Large intestine (tissue), 12 donors: ENCODE measurements at places on chromosomes 3 and 15. TPM values are rescaled to one million over a fixed set of nuclear protein-coding genes. Genes with fewer than 3 reads are reported as not detected.
A peak's percentile ranks its signal among the peaks of the same experiment; 100 is the strongest.

DNA sequence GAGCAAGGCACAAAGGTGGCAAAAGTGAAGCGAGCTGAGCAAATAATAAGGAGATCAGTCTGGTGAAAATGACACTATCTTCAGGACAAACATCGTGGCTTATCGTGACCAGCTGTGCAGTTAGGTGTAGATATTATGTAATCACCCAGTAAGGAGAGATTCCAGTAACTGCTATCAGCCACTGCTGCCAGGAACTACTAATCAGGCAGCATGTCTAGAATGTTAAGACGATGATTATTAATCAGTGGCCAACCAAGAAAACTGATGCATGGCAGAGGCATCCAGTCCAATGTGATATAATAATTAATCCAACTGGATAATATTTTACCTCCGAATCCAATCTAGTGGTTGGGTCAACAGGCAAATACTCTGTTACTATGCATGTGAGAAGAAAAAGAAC, 252.7 kb upstream of the ZPLD1 start:
- peak; percentile 82 for DNase-seq

- no peak for DNase-seq
Observed at GRCh38 chr15:44720460-44721176, 9.3 kb downstream of the B2M start.

- DNase-seq, result no peak
Observed at GRCh38 chr3:54901906-54902685, 25.8 kb downstream of the LRTM1 start.

DNA sequence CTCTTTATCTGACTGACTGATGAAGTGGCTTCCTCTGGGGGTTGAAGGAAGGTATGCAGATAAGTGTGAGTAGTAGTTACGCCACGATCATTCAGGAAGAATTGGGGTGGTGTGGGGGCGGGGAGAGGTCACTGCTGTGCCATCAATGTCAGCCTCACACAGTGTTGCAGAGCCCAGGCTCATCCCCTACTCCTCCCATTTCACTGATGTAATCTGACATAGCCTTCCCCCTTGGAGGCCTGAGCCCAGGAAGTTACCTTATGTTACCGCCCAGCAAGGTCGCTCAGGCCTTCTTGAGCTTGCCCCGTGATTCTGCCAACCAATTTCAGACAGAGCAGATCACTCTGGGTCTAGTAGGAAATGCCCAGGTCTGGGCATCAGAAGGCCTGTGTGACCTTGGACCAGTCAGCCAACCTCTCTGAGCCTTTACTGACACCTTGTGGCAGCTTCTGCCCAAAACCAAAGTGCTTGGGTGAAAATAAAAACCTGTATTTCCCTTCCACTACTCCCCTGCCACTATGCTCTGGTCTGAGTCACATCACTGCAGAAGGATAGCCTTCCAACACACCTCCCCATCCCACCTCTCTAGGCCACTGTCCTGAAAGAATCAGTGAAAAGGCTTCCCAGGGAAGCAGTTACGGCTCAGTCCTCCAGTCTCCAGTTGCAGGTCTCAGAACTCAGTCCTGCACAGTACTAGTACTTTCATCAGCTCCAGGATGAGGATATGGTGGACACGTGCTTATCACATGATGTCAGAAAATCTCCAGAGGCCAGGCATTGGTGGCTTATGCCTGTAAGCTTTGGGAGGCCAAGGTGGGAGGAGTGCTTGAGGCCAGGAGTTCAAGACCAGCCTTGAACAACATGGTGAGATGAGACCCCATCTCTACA, 28.1 kb upstream of the INSYN1 start:
- no peak for DNase-seq

- DNase-seq, result peak; percentile 52
Observed at GRCh38 chr3:111668888-111669488, 73.8 kb upstream of the ZBED2 start.

GRCh38 chr3:8816106-8816505, 46.7 kb upstream of the OXTR start:
- no peak for DNase-seq

DNA sequence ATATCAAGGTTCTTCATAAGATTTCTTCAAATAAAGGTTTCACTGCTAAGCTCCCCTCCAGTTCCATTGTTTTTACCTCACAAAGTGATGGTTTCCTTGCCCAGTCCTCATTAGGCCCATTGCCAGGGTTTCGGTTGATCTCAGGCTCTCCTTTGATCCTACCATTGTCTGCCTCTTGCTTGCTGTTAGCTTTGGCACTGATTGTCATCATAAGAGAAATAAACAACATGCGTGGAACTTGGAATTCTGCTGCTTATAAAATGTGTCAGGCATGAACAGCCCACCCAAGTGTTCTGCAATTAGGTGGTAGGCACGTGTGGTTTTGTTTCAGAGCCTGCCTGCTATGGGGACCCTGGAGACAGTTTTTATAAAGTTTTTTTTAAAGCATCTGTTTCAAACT, 107.6 kb upstream of the BFSP2 start:
- DNase-seq, result no peak

DNA sequence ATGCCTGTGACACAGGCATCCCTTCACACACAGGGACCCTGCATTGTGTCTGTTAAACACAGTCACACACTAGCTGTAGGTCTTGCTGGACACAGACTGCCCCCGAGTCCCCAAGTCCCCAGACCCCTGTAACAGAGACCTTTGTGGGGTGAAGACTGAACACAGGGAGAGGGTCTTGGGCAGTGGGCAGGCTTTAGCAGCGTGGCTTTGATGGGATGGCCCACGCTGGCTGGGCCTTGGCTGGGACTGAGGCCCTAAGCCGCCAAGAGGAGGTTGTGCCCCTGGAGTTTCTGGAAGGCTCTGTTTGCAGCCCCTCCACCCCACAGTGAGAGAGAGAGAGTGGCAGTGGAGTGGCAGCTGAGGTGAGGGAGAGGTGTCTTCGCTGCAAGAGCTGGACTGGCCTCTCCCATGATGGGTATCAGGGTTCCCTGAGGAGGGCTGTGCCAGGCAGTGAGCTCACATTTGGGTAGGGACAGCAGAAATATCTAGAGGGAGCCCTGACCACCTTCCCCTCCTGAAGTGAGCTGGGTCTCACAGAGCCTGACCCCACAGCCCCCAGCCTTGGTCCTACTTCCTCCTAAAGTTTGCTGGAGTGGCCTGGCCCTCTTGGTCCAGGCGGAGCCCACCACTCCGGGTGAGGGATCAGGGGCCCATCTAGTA, 635 bp upstream of the VILL start:
- no peak for DNase-seq

GRCh38 chr3:78905700-78906099, 862.1 kb downstream of the ROBO1 start:
- no peak for DNase-seq

- DNase-seq, result no peak
Observed at GRCh38 chr3:187098923-187099512, 40.3 kb downstream of the RPL39L start.

GRCh38 chr3:58577269-58577821, at the start of gene FAM107A:
Gene FAM107A (minus strand): TSS chr3:58577391. CDS start chr3:58569860, 7,531 bp downstream.
- DNase-seq, result no peak

- DNase-seq, result no peak
Observed at GRCh38 chr3:52353291-52353855, 37.3 kb downstream of the DNAH1 start.

- DNase-seq, result no peak
Observed at GRCh38 chr3:184066211-184066610, 13.4 kb downstream of the HTR3C start.

GRCh38 chr3:78737988-78738387, 1029.8 kb downstream of the ROBO1 start:
- no peak for DNase-seq

GRCh38 chr3:110307065-110307809, 764.4 kb upstream of the NECTIN3 start:
- DNase-seq, result no peak

GRCh38 chr3:111963424-111963823, 15.4 kb upstream of the ABHD10 start:
- DNase-seq, result no peak

DNA sequence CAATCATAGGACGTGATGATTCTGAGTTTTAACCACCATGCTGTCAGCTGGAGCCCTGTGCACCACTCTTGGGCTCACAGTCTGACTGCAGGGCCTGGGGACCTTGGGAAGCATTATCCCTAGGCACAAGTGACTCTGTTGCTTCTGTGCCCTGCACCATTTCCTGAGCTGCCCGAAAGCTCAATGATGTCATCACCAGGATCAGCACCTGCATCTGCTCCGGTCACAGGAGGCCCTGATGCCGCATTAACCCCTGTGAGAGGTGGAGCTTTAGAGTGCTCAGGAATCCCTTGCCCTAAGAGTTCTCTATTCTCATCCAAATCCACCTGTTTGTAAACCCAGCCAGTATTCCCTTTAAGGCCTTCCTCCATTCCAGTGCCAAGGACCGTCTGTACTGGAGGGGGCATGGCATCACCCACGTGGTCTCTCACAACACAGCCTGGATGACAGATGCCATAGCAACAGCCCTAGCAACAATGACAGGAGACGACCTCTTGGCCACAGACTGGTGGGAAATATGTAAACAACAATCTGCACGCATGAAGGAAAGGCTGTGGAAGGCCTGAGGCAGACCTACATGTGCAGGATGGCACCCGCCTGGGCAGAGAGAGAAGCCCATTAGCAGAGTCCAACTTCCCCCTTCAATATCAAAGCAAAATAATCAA, 37.9 kb downstream of the NTRK3 start:
- no peak for DNase-seq

DNA sequence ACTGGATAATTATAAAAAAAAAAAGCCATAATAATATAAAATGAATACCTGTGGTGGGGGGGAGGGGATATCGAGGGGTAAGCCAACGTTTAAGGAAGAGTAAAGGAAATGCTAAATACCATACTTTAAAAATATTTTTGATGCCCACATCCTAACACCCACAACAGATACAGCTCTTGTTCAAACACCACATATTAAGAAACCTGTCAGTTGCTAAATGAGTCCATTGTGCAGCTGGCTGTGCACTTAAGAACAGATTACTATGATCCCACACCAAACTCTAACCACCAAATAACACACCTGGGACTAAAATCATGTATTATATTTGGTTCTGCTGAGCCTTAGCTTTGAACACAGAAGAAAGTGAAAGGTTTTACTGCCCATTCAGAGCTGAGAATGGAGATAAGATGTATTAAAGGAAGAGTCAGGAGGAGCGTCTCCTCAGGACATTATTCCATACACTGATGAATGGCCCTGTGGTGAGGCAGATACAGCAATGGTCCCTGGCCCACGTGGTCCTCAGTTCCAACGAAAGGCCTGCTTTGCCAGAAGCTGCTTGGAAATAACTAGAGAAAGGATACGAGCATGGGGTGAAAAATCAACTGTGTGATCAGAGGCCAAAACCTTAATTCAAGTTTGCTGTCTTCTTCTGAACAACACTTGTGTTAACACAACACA, 515.4 kb downstream of the FOXP1 start:
- DNase-seq, result no peak

GRCh38 chr15:68106656-68107055, 52.5 kb downstream of the PIAS1 start:
- no peak for DNase-seq

DNA sequence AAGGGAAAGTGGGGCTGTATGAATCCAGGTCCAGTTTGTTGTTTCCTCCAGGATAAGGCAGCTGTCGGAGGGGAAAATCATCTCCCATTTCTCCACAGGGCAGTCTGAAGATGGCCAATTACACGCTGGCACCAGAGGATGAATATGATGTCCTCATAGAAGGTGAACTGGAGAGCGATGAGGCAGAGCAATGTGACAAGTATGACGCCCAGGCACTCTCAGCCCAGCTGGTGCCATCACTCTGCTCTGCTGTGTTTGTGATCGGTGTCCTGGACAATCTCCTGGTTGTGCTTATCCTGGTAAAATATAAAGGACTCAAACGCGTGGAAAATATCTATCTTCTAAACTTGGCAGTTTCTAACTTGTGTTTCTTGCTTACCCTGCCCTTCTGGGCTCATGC, 911 bp downstream of the CCRL2 start:
- peak; percentile 27 for DNase-seq

DNA sequence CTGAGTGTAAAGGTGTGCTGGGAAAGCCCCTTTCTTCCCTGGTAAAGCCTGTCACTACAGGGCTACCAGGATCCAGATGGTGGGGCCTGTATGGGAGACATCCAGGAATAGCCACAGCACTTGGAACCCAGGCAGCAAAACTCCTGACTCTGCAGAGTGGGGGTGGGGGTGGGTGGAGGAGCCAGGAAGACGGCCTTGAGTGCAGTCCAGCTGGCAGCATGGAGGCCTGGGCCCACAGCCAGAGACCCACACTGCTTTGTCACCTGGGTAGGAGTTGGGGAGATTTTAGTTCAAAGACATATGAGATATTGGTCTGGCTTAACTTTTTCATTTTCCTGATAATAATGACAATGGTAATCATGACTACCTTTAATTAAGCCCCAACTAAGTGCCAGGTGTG, 116.7 kb upstream of the MRPS22 start:
- no peak for DNase-seq

DNA sequence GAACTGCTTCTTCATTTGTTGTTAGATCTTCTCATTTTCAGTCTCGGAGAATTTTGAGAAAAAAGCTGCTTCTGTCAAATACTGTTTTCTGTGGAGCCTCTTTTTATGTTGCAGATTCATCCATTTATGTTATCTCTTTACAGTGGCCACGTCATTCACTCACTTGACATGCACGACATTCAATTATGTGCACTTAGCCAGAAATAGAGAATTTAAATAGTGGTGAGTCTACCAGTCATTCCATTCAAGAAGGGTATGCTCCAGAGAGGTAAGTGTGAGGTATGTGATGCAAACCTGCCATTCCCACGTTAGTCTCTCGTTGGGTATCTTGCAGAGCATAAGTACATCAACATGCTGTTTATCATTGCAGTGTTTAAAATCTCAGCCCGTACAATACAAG, 9.8 kb downstream of the ARPP19 start:
- DNase-seq, result no peak

The SATB1 gene
- 27.2 TPM for polyA plus RNA-seq

The DOCK3 gene
- 0.81 TPM for polyA plus RNA-seq

The FBXW12 gene
- polyA plus RNA-seq, result 0.18 TPM

The CACNA1D gene
- 58.2 TPM for polyA plus RNA-seq

The MESP2 gene
- polyA plus RNA-seq, result 0.30 TPM

The SYNM gene
- polyA plus RNA-seq, result 29.4 TPM

The ZMYND10 gene
- polyA plus RNA-seq, result 0.99 TPM

The GRIP2 gene
- 1.1 TPM for polyA plus RNA-seq

The MAP6D1 gene
- polyA plus RNA-seq, result 1.5 TPM

The NBEAL2 gene
- polyA plus RNA-seq, result 40.8 TPM
